ENCODE measurements at places on chromosomes 1 and 21.

GRCh38 chr1:113615425-113615824 is 143.9 kb downstream of the PHTF1 start:
- DNase-seq: no peak

GRCh38 chr1:31785020-31785946 is 21.1 kb upstream of the ADGRB2 start:
- no peak for DNase-seq

- no peak for DNase-seq
Measured at GRCh38 chr1:169338617-169339016, 29.0 kb downstream of the NME7 start.

- DNase-seq: no peak
Measured at GRCh38 chr1:20110679-20111078, 8.7 kb downstream of the PLA2G2D start.

DNA sequence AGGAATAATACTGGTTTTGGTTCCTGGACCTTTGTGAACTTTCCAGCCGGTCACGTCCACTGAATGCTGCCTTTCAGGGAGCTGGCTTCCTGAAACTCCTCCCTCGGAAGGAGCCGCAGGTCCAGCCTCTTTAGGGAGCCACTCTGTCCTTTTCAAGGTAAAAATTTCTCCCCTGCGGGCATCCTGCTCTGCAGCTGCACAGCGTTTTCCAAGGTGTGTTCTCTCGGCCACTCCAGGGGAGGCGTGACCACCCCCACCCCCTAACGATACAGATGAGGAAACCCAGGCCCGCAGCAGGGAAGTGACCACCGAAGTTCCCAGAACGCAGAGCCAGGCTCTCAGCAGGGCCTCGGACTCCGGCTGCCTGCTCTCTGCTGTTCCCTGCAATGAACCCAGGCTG is 21.5 kb downstream of the PADI2 start:
- no peak for DNase-seq

GRCh38 chr1:210540288-210540687 is 211.6 kb downstream of the HHAT start:
- no peak for DNase-seq

DNA sequence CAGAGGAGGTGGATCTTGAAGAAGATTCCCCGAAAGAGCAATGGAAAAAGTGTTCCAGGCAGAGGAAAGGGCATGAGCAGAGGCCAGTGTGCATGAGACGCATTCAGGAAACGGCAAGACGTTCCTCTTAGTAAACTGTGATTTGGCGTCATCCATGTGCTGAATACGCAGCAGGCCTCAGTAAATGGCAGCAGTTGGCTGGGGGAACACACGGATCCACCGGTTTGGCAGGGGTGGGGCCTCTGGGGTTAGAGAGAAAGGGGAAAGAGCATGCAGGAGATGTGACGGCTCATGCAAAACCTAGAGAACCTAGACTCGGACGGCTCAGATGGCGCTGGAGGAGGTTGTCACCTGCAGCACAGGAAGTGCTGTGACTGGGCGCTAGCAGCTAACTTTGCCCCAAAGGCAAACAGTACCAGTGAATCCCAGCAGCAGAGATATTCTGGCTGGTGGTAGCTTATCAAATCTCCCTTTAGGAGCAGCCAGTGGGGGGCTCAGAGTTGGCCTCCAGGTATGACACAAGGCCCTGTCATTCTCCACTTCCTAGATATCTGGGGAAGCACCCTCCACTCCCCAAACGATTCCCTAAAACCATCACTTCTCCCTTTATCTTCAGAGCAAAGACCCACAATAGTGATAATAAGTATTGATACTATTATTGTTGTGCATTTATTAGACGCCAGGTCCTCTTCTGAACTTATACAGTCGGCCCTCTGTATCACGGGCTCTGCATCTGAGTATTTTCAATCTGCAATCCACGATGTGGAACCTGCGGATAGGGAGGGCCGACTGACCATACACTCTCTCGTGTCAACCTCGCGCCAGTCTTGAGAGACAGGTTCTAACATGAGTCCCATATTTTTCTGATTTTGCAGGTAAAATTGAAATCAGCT is 7.6 kb downstream of the LAPTM5 start:
- no peak for DNase-seq

DNA sequence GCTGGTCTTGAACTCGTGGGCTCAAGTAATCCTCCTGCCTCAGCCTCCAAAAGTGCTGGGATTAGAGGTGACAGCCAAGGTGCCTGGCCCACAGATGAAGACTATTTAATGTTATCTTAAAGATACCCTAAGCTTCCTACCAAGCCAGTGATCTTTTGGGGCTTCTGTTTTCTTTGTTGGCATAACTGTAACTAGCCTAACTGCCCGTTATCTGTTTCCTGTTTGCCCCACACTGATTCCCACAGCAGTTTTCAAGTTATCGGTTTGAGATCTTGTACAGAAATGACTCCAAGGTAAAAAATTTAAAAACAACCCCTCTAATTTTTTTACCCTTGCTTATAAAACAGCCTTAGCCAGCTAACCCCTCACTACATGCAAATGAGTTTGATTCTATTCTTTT is 12.4 kb downstream of the SELL start:
- no peak for DNase-seq
